Umbilical cord (tissue), 2 donors: ENCODE measurements at places on chromosomes 1 and 21.

GRCh38 chr1:19941206-19941568, 17.8 kb upstream of the PLA2G2E start:
- DNase-seq = no peak

GRCh38 chr1:173914366-173914871, 2.7 kb downstream of the SERPINC1 start:
- DNase-seq = no peak

DNA sequence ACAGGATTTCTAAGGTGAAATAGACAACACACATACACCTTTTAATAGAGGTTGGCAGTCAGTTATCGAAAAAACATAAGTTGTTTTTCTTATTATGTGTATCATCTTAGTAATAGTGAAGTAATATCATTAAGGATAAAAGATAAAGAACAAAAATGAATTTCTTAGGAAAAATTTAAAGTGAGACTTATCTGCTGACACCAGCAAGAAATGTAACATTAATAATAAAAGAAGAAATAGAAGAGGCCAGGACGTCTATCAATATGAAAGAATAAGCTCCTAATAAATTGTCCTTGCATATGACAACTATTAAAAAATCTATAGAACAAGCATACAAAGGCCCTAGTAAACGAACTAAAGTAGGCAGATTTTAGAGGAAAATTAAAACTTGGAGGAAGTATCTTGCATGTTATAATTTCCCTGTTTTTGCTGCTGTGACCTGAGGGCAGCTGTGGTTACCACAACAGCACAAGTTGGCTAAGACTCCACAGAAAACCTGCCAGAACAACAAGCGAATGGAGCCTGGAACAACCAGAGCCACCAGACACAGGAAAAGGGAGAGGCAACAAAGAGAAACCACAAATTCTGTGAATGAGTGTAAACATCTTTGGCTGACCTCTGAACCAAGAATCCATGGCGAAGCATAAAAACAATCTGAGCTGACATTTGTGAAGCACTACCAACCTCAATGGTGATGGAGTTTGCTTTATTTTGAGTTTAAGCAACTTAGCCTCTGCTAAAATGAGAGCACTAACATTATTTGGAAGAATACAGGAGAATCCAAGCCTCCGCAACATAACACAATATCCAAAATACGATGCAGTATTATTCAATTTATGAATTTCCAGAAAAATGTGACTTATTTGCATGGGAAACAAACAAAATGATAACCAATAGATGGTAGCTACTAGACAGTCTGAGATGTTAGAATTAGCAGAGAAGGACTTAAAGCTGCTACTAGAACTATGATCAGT, 207.5 kb downstream of the KCNT2 start:
- no peak for DNase-seq

GRCh38 chr1:39789571-39790110, 976 bp upstream of the BMP8B start:
- no peak for DNase-seq

DNA sequence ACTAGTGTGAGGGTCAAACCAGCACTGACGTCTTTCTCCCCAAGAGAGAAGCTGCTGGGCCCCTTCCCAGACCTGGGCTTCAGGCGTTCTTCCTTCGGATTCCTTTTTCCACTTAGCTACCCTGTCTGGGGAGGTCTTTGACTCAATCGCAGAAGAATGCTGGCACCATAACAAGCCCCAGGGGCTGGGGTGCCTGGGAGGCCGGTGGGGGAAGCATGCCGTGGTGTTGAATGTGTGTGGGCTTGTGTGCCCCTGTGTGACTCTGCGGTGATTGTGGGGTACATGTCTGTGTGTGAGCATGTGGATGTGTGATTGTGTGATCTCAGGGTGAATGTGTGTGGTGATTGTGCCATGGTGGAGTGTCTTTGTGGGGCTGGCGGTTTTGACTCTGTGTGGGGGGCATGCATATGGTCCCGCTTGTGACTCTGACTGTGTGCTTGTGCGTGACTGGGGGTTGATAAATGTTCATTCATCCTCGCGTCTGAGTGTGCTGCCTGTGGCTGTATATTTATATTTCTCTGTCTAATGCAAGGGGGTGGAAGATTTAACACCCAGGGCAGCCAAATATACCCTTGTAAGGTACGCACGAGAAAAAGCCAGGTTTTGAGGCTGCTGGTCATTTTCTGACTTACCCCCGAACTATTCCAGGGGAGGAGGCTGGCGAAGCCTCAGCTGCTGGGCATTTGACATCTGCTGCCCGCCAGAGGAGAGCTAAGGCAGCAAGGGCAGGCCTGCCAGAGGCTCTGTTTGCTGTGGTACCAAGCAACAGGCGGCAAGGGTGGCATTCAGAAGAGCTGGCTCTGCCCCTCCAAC, 1.1 kb upstream of the SYNC start:
- peak; percentile 88 for DNase-seq

DNA sequence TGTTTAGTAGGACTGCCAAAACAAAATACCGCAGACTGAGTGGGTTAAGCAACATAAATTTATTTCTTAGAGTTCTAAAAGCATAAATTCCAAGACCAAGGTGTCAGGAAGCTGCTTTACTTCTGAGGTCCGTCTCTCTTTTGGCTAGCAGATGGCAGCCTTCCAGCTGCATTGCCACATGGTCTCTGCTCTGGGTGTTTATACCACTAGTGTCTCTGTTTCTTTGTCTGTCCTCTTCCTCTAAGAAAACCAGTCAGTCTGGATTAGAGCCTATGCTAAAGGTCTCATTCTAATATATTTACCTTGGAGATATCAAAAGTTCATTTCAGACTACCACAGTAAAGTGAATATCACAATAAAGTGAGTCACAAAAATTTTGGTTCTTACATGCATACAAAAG, 519.8 kb downstream of the COL11A1 start:
- DNase-seq = peak; percentile 12

- no peak for DNase-seq
Measured at GRCh38 chr1:20729990-20730689, 2.4 kb downstream of the SH2D5 start.
